Mucosa of gallbladder (tissue), 1 donor: ENCODE measurements at places on chromosomes 16 and 17. TPM values are rescaled to one million over a fixed set of nuclear protein-coding genes. Genes with fewer than 3 reads are reported as not detected.

GRCh38 chr16:79067600-79067999 is 532.9 kb downstream of the MAF start:
- DNase-seq, result no peak

Gene CASKIN2
- total RNA-seq, result 74.7 TPM

- peak; percentile 68 for DNase-seq
Measured at GRCh38 chr16:89325861-89326471, 108.5 kb downstream of the ZNF778 start.

- no peak for DNase-seq
Measured at GRCh38 chr17:65078441-65079160, 22.1 kb upstream of the GNA13 start.

- no peak for DNase-seq
Measured at GRCh38 chr17:61400066-61400716, 548 bp downstream of the TBX2 start.

DNA sequence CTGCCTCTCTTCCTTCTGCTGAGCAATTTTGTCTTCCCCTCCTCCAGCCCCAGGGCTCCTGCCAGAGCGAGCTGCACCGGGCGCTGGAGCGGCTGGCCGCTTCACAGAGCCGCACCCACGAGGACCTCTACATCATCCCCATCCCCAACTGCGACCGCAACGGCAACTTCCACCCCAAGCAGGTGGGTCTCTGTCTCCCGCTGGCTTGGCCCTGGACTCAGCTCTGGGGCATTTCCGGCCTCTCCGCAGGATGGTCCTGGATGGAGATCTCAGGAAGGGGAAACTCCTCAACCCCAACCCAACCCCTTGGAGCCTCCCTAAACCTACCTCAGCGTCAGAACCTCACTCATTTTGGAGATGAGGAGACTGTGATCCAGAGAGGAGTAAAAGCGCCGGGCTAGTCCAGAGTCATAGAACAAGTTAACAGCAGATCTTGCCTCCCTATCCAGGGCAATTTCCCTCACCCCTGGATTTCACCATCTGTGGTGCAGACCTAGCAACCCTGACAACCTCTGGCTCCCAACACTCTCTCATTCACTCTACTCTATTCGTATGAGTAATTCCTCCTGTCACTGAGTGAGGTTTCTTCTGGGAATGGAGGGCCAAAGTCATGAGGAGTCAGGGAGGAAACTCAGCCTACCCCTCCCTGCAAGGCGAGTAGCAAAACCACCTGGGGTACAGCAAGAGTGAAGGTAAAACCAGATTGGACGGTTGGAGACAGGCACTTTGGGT is 10.8 kb downstream of the IGFBP4 start:
- no peak for DNase-seq

DNA sequence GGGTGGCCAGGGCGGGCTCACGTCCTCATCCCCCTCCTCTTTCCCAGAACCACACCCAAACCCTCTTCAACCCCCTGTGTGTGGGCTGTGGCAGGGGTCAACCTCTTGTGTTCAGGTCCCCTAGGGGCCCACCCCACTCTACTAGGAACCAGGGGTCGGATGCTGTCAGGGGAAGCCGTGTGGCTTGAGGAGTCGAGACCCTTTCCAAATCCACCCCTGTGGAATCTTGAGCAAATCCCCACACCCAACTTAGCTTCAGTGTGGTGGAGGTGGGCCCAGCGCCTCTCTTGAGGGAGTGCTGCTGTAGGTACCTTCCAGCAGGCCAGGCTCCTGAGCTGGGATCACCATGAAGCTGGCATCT is 121.5 kb downstream of the MRM1 start:
- DNase-seq, result no peak

Gene IL34
- total RNA-seq, result 3.5 TPM

DNA sequence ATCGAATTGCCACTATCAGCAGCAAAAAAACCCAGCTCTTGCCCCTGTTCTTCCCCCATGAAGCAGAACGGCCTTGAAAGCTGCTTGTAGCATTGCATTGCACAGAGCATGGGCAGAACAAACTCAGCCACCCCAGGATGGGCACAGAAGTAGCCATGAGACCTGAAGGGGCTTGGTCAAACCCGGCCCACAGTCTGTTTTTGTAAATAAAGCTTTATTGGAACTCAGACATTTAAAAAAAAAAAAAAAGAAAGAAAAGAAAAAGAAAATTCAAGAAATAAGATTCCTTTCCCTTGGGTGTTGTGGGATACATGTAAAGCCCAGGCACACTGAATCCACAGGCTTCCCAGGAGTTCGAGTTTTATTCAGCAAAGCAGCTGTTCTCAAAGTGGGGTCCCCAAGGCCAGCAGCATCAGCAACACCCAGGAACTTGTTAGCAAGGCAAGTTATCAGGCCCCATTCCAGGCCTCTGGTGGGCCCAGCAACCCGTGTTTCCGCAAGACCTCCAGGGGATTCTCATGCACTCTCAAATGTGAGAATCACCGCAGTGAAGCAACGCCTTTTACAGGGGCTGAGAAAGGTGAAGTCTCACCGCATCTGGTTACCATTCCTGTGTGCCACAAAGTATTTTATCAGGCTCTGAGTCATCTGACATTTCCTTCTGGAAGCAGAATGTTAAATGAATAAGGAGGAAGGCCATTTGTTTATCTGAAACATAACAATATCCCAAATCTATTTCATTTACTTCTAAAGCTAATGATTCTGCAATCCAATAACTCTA is 108.2 kb downstream of the SLC39A11 start:
- DNase-seq, result no peak

Gene CLEC18A
- total RNA-seq, result 3.6 TPM

GRCh38 chr16:20675488-20676267 is 21.8 kb downstream of the ACSM1 start:
- peak; percentile 71 for DNase-seq

GRCh38 chr16:7888411-7888810 is 555.8 kb downstream of the RBFOX1 start:
- peak; percentile 22 for DNase-seq

DNA sequence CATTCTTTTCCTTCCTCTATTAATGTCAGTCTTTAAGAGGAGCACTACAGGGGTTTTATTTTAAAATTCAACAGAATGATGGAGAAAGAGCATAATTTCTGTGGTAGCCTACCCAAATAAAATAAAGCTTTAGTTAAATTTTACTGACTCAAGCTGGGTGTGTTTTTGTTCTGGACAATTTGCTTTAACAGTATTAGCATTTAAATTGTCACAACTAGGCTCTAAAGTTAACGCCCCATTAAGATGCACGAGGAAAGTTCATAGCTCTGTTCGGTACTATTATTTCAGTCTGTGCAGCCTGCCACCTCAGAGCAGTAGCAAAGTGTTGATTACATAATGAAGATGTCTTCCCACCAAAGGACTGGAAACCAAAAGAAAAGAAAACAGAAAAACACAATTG is 52.0 kb downstream of the CDK12 start:
- no peak for DNase-seq

- DNase-seq, result peak; percentile 83
Measured at GRCh38 chr16:55508941-55509931, at the start of gene LPCAT2. TSS of gene LPCAT2 (plus strand) at chr16:55509072. CDS start at chr16:55509182, 110 bp downstream.

GRCh38 chr17:49443862-49444261 is 29.2 kb upstream of the PHB1 start:
- DNase-seq, result no peak

DNA sequence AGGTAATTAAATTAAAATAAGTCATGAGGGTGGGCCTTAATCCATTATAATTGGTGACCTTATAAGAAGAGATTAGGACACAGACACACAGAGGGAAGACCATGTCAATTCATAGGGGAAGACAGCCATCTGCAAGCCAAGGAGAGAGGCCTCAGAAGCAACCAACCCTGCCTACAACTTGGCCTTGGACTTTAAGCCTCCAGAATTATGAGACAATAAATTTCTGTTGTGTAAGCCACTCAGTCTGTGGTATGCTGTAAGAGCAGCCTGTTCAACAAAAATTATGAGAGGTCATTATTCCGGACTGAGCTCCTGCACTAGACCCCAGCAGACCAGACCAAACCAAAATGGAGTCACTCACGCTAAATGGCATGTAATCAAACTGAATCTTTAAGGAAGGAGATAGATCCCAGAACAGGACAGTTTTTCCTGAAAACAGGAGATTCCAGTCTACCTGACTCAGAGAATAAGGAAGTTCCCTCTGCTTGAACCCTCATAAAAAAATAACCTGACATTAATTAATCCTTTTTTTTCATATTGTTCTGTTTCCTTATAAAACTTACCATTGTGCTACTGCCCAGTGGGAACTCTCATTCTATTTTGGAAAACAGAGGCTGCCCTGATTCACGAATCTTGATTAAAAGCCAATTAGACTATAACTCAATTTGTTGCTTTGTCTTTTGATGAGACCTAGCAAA is 74.3 kb downstream of the DNAH3 start:
- DNase-seq, result no peak

Gene GPR139
- total RNA-seq, result not detected

- DNase-seq, result no peak
Measured at GRCh38 chr16:79929260-79929965, 328.9 kb upstream of the MAF start.

DNA sequence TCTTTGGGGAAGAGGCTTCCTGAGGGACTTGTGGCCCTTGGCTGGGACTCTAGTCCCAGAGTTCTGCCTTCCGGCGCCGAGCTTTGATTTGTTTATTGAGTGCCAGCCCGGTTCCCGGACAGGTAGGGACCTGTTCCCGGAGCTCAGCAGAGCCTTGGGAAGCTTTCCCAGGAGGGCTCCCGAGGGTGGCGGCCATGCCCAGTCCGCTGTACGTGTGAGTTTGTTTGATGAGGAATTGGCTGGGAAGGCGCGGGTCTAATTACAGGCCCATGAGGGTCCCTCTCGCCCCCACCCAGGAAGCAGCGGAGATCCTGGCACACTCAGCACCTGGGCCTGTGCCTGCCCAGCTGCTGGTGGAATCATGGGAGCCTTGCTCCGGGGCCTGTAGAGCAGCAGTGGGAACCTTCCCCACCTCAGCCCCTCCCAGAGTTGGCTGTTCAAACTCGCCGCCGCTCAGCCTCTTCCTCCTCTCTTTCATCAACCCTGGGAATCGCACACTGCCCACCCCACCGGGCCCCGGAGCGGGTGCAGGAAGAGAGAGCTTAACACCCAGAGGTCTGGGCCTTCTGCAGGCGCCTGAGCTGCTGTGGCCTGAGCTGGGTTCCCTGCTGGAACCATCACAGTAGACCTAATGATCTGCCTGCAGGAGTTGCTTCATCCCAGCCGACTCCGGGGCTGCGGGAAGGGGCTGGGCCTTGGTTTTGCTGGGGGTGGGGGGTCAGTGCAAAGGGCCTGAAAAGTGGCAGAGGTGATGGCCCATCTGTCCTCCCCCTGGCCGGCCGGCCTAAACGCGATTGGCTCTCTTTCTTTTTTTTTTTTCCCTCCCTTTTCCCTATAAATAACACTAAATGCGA is 313.7 kb downstream of the SEC14L1 start:
- peak; percentile 34 for DNase-seq

Gene KCNH4
- 0.06 TPM for total RNA-seq

DNA sequence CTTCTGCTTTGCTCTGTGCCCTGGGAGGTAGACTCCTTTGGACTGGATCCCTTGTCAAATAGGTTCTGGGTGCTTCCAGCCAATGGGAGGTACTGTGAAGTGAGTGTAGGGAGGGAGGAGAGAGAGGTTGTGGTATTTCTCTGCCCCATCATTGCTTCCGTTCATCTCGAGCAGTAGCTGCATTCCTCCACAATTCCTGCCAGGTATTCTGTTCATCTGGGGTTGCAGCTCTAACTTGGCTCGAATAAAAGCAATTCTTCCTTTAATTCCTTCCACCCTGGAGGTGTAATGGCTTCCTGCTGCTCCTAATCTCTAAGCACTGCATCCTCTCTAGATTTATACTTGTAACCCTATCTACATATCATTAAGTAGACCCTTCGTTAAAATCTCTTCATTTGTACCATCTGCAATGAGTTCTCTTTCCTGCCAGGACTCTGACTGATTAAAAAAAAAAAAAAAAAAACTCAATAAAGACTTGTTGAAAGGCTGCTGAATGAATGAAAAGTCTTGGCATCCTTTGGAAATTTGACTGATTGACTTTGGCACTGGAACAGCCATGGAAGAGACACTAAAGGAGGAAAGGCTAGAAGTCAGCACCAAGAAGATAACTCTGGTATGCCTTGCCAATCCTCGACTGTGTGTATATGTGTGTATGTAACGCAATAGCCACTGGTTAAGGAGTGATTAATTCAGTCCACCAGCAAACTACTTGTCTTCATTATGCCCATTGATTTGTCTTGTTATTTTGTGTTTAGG is 616.9 kb upstream of the SOX9 start:
- DNase-seq, result no peak

GRCh38 chr17:72456075-72456474 is 335.3 kb downstream of the SOX9 start:
- peak; percentile 80 for DNase-seq

DNA sequence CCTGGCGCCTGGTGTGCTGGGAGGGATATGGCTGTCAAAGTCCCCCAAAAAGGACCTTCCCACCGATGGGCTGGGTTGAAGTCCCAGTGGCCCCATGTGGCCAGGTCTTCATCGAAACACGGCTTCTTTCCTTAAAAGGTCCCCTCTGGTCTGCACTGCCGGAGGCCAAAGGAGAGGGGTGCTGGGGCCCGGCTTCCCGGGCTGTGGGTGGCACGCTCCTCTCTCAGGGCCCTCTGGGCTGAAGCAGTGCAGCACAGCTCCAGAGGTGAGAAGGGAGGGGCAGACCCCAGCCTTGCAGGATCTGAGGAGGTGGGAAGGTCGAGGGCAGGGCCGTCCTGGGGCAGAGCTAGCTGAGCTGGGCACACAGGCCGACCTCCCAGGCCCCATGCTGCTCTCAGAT is 6.7 kb downstream of the NPTX1 start:
- DNase-seq, result no peak
